SK-N-MC (cell line): ENCODE measurements at places on chromosomes 3 and 15.

GRCh38 chr15:94704421-94704820 is 473.1 kb downstream of the MCTP2 start:
- no peak for DNase-seq

DNA sequence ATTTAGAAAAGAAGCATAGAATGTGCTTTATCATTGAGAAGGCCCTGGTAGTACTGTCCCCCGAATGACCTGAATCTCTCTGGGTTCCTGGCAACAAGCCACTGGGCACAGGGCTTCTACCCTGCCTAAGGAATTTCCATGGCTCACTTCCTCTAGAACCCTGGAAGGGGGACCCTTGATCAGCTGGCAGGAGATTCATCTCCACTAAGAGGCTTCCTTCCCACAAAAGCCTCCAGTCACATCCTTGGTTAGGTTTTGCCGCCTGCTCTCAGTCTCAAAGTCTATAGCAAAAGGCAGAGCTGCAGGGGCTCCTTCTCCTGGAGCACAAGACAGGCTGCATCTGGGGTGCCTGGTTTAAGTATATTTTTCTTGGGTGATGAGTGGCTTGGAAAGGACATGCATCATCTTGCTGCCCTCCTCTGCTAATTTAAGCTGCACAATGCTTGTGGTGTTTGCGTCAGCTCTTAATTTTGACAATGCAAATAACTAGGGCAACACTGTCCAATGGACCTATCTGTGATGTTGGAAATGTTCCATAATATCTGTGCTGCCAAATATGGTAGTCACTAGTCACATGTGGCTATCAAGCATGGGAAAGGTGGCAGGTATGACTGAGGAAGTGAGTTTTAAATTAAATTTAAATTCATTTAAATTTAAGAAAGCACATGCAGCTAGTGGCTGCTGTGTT is 33.4 kb upstream of the RARRES1 start:
- no peak for DNase-seq

DNA sequence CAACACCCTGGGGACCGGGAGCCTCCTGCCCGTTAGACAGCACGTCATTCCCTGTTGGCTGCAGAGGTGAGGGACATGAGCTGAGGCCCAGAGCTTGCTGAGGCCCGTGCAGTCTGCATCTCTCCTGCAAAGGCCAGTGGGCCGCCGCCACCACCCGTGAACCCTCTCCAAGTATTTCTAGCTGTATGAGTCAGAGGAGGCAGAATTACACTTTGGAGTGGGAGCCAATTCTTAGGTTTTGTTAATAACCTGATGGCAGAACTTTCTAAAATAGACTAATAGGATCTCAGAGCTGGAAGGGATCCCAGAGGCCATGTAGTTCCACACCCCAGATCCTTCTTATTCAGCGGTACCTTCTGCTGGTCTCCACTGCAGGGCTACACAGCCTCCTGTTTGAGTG is 335.2 kb upstream of the CTDSPL start:
- DNase-seq, result no peak

GRCh38 chr3:59082106-59082505 is 32.3 kb upstream of the CFAP20DC start:
- DNase-seq, result no peak

DNA sequence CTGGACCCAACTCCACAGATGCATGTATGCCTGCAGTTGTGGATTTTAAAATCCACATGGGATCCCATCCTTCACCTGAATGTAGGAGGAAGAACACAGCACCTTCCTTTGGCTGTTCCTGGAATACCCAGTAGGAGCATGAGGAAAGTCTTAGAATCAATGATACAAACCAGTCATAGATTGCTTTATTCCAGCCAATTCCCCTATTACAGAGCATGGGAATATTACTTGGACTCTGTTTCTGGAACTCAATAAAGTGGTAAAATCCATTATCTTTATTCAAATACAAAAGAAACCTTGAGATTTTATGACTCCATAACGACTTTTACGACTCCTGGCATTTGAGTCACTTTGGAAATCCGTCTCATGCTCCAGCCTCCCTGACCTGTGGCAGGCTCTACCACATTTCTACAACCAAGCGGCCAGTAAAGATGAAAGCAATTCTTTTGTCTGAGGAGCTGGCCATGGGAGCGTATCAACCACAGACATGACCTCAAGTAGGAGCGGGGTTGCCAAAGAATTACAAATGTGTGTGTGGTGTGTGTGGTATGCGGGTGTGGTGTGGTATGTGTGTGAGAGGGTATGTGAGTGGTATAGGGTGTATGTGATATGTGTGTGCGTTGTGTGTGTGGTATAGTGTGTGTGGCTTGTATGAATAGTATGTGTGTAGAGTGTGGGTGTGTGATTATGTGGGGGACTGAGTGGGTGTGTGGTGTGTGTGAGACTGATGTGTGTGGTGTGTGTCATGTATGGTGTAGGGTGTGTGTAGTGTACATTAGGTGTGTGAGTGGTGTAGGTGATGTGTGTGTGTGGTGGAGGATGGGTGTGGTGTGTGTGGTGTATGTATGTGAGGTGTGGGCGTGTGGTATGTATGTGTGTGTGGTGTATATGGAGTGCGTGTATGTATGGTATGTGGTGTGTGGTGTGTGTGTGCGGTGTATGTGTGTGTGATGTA is 40.0 kb downstream of the ARRDC4 start:
- no peak for DNase-seq

DNA sequence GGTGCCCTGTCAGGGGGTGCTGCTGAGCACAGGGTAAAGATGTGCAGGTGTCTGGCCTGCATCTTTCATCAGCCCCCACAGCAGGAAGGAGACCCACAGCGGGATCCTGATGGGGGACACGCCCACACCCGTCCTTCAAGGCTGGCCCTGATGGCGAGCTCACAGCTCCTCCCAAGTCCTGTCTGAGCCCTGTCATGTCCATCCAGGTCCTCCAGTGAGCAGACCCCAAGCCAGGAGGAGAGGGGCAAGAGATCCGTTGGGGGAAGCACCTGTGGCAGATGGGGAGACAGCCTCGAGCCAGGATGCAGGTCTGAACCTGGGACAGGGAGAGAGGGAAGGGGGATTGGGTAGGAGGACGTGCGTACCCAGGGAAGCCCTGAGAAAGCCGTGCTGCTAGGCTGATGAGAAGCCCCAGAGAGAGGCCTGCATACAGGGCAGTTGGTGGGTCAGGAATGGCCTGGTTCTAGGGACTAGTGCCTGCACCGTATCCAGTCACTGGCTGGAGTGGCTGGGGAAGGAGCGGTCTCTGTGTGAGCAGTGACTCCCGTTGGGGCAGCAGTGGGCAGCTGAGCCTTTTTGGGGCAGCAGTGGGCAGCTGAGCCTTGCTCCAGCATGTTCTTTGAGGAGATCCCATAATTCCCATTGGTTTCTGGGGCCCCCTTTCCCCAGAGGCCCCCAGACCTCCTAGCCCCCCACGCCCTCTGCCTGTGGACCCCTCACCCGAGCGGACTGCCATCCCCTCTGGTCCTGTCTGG is 133.3 kb upstream of the MEF2A start:
- no peak for DNase-seq

DNA sequence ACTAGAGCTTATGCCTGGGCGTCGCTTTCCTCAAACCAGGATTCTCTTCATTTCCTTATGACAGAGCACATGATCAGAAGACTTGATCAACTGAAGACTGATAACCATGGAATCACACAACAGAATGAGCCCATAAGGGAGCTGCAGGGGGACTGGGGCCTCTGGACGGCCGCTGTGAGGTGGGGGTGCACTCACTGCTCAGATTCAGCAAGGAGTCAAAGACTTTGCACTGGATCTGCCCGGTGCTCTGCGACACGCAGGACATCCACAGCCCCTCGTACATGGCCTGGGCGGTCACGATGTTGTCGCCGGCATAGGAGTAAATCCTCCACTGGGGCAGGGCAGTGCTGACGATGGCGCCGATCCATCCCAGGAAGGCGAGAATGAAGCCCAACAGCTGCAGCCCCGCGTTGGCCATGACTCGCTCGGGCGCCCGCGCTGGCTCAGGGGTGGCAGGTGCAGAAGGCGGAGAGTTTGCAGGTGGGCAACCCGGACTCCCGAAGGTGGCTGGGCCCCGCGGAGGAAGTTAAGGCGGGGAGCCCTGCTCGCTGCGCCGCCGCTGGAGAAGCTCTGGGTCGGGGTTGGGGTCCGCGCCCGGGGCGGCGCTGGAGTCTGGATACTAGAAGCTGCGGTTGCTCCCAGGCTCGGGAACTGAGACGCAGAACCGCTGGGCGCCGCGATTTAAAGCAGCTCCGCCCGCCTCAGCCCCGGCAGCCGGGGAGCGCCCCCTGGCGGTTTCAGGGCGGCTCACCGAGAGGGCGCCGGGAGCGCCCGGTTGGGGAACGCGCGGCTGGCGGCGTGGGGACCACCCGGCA is at the start of gene CLDN1:
TSS of gene CLDN1 (minus strand) at position 658 of the 815 bp plus-strand sequence. CDS start at position 418, 240 bp downstream.
- DNase-seq, result no peak

- DNase-seq, result no peak
Measured at GRCh38 chr3:15940641-15941040, 142.9 kb upstream of the ANKRD28 start.

DNA sequence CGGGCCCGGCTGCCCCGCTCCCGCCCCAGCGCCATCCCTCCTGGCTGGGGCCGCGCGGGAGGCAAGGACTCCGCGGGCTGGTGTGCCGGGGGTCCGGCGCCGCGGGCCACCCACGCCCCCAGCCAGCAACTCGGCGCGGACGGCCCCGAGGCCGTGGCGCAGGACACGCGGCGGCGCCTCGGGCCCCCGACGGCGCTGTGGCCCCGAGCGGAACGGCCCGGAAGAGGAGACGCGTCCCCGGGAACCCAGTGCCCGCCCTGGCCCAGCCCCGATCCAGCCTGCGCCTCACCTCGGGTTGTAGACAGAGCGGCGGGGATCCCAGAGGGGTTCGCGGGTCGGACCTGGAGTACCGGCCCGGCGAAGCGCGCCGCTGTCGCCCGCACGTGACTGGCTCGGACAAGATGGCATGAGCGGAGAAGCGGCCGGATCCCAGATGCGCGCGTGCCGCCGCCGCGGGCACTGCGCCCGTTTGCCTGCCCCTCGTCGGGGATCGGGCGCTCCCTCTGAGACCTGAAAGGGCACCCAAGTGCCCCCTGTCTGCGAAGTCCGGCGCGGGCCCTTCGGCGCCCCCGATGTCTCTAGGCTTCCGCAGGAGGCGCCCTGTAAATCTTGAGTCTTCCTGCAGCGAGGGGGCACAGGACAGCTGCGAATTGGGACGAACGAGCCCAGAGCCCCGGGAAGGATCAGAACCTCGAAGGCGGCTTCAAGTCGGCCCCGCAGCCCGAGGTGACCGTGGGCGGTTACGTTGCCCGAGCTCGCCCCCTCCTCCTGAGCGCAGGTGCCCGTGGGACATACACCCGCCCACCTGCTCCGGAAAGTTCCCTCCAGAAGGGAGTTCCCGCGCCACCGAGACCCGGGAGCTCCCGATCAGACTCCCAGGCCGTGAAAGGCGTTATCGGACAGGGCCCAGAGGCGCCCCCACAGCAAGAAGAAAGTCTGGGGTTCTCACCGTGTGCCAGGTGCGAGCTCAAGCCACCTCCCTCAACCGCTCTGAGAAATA is 598 bp upstream of the SFMBT1 start:
- no peak for DNase-seq

DNA sequence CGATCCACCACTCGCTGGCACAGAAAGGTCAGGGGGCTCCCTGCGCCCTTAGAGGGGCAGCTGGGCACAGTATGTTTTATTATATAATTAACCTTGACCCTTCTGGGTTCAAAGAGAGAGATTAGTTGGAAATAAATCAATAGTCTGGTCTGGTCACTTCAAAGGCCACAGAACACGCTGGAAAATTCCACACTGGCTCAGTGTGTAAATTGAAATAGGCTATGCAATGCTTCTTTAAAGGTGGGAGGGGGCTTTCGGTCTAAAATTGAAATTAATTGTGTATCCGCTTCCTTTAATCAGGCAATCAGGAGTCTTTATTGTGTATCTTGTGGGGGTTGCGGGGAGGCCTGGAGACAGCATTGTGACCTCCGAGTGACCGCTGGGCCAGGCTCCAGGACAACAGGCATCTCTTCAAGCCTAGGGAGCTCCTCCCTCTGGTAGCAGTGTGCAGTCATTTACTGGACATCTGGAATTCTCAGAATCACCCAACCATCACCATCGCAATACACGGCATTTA is 8.0 kb downstream of the RNU5B-1 start:
- no peak for DNase-seq

- DNase-seq, result no peak
Measured at GRCh38 chr15:78105476-78106241, 13.3 kb downstream of the SH2D7 start.

DNA sequence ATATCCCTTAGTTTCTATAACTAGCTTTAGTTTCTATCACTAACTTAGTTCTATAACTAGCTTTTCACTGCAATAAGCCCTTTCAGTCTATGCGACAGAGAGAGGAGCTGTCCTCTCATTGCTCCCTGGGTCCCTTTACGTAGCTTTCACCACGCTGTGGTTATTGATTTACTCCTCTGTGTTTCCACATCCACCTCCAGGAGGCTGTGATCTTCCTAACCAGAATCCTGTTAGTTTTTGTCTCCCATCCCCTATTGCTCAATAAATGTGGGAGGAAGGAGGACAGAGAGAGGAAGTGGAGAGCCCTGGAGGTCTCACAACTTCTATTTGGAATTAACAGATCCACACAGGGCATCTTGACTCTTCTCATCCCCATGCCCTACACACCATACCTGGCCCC is 1036.1 kb downstream of the MCTP2 start:
- DNase-seq, result no peak

DNA sequence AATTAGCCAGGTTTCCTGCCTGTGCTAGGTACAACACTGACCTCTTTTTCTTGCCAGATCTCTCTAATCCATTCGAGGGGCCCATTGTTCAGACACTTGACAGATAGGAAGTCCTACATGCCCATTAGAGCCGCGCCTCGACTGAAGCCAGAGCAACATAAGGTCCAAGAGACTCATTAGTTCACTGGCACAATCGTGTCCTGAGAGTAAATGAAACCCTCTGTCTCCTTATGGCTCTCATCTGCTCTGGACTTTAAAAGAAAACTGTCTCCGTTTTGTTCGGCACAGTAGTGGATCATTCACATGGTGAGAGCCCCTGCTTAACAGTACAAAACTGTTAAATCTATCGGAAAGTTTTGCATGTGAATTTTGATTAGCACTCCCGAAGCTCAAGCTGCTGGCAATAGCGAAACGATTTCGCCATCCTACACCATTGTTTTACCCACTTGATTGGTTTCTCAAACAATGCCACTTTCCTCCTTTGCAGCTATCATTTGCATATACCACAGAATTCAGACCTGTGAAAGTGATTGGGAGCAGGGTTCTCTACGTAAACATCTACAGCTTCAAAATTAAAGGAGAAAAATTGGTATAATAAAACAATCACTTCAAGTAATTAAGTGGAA is 19.0 kb upstream of the C15orf61 start:
- DNase-seq, result no peak

DNA sequence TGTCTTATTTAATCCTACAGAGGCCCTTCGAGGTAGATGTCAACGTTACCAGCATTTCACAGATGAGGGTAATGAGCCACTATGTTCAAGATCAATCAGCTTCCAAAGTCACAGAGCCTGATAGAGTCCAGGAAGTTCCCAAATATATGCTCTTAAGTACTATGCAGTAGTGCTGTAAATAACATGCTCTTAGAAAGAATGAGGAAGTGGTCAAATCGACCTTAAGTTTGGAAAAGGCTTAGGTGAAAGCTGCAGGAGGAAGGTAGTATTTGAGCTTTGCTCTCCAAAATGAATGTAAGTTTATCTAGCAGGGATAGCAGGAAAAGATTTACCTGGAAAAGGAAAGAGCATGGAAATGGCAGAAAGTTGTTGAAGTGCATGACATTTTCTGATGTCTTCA is 234.0 kb downstream of the RBMS3 start:
- DNase-seq, result no peak

GRCh38 chr3:136651581-136651980 is 100.6 kb downstream of the STAG1 start:
- DNase-seq, result no peak
